CD4-positive, CD25-positive, alpha-beta regulatory T cell (primary cell): ENCODE measurements at places on chromosomes 2 and 18. TPM values are rescaled to one million over a fixed set of nuclear protein-coding genes. Genes with fewer than 3 reads are reported as not detected.

DNA sequence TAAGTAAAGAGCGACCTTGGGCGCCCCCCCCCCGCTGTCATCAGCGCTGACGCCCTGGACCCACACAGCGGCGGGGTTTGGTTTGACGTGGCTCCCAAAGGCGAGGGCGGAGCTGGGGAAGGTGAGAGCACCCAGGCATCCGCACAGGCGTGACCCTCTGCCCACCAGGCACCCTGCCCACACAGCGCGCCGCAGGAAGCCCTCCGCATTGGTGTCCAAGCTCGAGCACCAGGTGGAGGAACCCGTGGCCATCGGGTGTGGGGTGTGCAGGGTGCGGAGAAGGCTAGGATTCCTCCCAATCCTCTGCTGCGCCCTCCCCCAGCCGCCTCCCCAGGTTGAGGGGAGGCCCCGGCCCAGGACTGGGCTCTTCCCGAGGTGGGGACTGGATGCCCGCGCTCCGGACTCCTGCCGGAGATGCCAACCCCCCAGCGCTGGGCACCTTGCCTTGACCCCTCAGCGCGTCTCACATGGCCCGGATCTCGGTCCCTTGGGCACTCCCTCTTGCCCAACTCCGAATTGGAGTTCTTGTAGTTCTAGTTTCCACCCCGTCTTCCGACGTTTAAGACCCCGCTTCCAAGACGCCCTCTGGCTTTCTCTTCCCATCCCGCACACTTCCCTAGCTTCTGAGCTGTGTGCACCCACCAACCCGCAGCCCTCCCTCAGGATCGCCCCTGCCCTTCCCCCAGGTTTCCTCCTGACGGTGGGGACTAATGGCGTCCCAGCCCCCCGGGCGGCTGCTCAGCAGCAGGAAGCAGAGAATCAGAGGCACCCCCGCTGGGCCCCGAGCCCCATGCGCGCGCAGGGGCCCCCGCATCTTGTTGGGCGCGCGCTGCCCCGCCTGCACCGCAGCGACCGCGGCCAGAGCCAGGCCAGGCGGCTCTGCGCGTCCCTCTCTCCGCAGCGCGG lies 25.9 kb upstream of the RESP18 start:
- no peak overlapping the region for H3K27ac ChIP-seq
- H3K4me1 ChIP-seq = peaks cover 7% of the 10 kb centered on the region
- no peaks in the 10 kb centered on the region for H3K36me3 ChIP-seq
- H3K4me3 ChIP-seq = no peak overlapping the region
- DNase-seq = no peak

The RTTN gene
- polyA plus RNA-seq = 4.8 TPM

- H3K4me1 ChIP-seq = no peaks in the 10 kb centered on the region
- no peak overlapping the region for H3K4me3 ChIP-seq
- no peak for DNase-seq
- H3K27me3 ChIP-seq = peaks cover 5% of the 10 kb centered on the region
- H3K27ac ChIP-seq = no peak overlapping the region
- no peaks in the 10 kb centered on the region for H3K36me3 ChIP-seq
Observed at GRCh38 chr18:34221971-34222306, 2.8 kb downstream of the NOL4 start.

The RAB27B gene
- polyA plus RNA-seq = not detected

DNA sequence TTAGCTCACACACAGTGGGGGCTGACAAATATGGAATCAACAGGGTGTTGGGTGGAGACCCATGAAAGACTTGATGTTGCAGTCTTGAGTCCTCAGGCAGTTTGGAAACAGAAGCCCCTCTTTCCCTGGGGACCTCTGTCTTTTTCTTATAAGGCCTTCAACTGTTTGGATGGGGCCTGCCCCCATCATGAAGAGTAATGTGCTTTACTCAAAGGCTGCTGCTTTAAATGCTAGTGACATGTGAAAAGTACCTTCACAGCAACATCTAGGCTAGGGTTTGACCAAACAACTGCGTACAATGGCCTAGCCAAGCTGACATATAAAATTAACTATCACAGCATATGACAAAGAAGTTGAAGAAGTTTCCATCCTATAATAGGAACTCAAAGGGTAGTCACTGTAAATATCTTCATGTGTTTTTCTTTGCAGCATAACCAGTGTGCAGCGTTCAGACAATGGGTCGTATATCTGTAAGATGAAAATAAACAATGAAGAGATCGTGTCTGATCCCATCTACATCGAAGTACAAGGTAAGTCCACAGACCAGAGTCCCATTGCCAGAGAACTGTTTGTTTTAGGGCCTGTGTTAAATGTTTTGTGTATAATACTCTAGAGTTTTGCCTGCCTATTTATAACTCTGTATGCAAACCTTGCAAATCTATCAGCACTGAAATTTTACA lies 46.3 kb downstream of the MERTK start:
- H3K27ac ChIP-seq = no peak overlapping the region
- H3K36me3 ChIP-seq = no peaks in the 10 kb centered on the region
- H3K27me3 ChIP-seq = peaks cover 4% of the 10 kb centered on the region
- H3K4me1 ChIP-seq = no peaks in the 10 kb centered on the region
- DNase-seq = peak; percentile 67

- DNase-seq = no peak
- H3K27me3 ChIP-seq = no peaks in the 10 kb centered on the region
- no peaks in the 10 kb centered on the region for H3K36me3 ChIP-seq
- H3K27ac ChIP-seq = no peak overlapping the region
- H3K4me3 ChIP-seq = no peak overlapping the region
Observed at GRCh38 chr2:108591163-108591562, 56.9 kb downstream of the LIMS1 start.

The C1GALT1C1L gene
- polyA plus RNA-seq = not detected

- peaks cover 4% of the 10 kb centered on the region for H3K27me3 ChIP-seq
- no peak overlapping the region for H3K4me3 ChIP-seq
- no peaks in the 10 kb centered on the region for H3K36me3 ChIP-seq
Observed at GRCh38 chr2:110950281-110950680, 170.4 kb upstream of the BCL2L11 start.

DNA sequence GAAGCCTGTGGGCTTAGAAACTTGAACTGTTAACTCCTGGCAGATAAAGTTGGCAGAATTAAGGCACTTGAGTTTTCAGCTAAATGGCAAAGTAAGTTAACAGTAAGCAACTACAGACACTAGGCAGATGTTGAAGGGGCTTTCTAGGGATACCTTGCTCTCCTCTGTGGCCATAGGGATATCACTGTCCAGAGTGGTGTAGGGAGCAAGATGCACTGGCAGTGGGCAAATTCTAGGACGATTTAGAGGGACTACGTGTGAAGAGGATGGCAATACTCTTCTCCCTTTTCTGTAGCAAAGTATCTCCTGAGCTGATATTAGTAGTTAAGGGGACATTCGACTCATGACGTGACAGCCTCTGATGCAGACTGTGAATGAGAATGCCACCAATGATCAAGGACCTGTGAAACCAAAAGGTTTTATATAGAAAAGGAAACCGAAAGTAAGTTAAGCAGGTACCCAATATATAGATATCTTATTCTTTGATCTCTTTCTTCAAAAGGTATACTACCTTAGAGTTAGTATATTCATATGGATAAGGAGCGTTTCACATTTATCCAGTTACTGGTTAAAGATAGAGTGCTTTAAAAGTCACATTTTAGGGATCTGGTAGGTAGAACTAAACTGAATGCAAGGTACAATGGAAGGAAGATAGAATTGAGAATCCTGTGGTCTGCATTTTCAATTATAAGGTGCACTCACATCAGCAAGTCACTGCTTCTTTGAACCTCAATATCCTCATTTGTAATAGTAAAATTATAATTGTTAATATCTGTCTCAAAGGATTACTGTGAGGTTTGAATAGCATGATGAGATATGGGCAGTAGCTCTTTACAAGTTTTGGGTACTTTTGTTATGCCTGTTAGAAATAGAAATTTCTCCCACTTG lies 106.4 kb downstream of the KCNH7 start:
- H3K4me1 ChIP-seq = no peaks in the 10 kb centered on the region
- peak overlapping the region; percentile 2 for H3K4me3 ChIP-seq
- no peak for DNase-seq
- no peak overlapping the region for H3K27ac ChIP-seq
- H3K36me3 ChIP-seq = no peaks in the 10 kb centered on the region
- no peaks in the 10 kb centered on the region for H3K27me3 ChIP-seq

The IMP4 gene
- polyA plus RNA-seq = 72.9 TPM

DNA sequence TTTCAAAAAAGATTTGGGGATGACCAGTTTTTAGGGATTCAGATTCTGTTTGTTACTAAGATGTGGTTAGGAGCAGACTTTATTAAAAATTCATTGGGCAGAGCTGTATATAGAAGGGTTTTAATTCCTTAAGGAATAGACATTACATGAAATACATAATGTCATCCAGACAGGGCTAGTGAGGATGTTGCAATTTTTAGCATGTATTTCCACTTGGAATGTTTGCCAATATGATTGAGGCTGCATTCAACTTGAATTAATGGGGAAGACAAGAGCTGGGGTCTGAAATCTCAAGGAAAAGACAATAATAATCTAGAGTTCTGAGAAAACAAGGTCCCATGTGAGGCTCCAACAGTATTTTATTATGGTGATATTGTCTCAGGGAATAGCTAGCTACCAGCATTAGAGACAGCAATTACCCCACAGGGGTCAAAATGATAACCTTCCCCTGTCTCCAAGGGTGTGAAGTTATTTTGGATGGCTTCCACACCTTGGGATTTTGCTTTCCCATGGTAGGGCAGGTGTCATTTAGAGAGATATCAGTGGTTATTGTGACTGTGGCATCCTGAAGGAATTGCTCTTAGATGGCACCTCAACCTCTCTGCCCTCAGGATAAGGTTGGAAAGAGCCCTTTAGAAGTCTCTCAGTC lies 60.2 kb downstream of the VSNL1 start:
- H3K27ac ChIP-seq = no peak overlapping the region
- H3K27me3 ChIP-seq = no peaks in the 10 kb centered on the region
- no peak for DNase-seq
